ENCODE measurements at places on chromosomes 2 and 18.

DNA sequence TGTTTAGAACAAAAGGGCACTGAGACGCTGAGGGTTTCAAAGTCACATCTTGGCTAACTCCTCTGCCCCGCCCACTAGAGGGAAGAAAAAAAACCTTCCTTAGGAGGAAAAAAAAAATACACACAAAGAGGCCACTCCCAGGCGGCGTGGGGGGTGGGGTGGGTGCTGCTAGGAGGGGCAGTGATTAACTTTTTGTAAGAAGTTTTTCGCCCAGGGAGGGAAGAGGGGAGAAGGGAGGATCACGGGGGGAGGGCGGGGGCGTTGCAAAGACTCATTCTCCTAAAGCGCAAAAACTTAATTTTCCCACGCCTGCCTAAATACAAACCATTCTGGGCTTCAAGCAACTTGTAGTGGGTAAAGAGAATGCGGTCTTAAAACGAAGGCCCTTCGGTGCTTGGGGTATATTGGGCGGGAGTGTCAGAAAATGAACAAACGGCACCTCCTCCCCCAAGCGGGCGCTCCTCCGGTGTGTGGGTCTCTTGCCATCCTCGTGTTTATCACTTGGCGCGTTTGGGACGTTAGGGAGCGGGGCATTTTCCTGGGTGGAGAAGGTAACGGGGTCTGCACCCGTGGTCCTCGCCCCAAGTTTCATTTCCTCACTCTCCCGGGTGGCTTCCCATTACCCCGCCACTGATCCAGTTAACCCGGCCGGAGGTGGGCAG, 1.7 kb downstream of the CXCR4 start:
- DNase-seq: peak; percentile 93

DNA sequence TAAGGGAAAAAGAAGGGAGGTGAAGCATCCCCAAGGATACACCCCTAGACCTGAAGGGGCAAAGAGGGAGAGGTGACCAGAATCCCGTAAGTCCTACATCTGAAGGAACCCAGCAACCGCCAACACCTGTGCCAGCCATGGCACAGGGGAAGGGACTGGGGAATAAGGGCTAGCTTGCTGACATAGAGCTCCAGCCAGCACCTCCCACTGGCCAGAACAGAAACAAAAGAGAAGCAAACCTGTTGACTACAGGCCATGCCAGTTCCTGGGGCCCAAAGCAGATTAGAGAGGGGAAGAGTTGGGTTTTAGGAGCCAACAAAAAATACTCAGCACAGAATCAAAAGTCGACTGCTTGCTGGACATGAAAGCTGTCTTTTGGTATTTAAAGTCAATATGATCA, 244.6 kb downstream of the SUCLG1 start:
- no peak for DNase-seq

- no peak for DNase-seq
Measured at GRCh38 chr2:73979021-73979420, 5.7 kb upstream of the TET3 start.

GRCh38 chr2:46447649-46448048, 31.7 kb upstream of the TMEM247 start:
- no peak for DNase-seq

DNA sequence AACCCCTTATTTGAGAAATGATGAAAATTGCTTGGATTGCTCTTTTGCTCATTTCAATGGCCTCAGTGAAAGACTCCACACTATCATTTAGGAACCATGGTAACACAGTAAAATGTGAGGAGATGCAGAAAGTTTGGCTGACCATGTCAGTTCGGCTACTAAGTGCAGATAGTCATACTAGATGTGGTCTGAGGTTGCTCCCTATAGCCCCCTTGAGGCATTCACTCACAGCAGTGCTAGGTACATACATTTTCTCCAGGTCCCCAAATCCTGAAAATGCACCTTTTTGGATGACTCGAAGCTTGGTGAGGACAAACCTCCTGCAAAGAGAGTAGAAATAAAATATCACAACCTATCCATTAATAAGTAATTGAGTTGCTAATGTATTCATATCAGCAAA, 86.3 kb downstream of the FSHR start:
- DNase-seq: no peak

DNA sequence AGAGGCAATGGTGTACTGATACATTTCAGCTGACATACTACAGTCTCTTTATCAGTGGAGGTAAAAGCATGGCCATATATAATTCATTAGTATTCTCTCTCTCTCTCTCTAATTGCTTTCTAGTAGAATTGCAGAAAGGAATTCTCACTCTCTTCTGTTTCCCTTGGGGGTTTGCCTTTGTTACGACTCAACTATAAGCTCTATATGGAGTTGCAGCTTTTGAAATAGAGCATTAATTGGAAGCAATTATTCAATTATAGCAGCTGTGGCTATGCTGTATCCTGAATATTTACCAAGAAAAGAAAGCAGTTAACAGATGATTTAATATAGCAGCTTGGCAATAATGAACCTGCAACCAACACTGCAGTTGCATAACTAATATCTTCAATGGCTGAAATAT, 132.7 kb upstream of the STON1 start:
- DNase-seq: no peak

GRCh38 chr2:176650838-176651555, 381.8 kb downstream of the MTX2 start:
- DNase-seq: no peak

- DNase-seq: no peak
Measured at GRCh38 chr2:154554046-154554445, 144.4 kb upstream of the KCNJ3 start.

- no peak for DNase-seq
Measured at GRCh38 chr2:23065936-23066335, 319.0 kb upstream of the KLHL29 start.

DNA sequence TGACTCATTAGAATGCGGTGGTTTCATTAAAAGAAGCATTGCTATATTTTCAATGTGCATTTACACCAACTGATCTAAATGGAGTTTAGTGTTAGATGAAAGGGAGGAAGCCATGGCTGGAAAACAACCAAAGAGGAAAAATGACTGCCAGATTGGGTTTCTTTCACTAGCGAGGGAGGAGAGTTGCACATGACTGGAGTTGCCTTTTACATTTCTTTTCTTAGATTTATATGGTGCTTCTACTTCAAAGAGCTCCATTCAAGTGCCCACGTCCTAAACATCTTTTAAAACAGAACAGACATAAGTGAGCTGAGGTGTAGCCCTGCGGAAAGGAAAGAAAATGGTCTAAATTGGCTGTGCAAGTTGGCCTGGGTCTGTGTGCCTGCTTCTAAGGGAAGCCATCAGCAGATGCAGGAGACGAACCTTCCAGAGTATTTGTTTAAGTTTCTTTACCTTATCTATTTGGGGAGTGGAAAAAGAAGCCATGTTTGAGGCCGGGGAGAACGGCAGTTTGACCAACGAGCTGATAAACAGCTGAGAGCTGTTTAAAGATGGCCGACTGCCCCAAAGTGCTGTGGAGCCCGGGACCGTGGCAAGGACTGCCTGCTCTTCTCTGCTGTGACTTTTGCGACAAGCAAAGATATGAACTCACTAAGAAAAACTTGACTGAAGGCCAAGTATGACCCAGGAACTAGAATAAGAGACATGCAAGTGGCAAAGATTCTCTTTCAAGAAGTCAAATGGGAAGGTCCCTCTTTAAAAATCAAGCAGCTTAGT, 327.0 kb downstream of the ZNF516 start:
- no peak for DNase-seq

DNA sequence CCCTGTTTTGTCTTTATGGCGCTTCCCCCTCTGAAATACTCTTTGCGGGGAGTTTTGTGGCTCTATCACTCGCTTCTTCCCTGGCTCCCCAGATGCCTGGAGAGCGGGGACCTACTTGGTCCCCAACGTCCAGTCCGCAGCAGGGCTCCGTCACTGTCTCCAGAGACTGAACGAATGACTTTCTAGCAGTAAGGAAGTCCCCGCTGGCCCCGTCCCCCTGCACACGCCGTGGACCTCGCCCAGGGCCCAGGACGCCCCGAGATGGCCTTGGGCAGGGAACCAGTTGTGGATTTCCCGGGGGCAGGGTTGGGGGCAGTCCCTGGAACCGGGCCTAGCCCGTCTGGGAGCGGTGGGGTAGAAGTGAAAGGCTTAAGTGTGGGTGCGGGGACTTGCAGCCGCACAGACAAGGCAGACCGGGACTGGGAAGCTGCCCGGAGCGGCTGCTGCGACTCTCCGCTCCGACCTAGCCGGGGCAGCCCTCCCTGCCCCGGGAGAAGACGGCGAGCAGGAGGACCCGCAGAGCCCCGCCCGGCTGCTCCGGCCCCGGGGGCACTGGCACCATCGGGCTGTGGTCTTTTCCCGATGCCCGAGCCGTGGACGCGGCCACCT, 821 bp upstream of the EPHA4 start:
- no peak for DNase-seq

DNA sequence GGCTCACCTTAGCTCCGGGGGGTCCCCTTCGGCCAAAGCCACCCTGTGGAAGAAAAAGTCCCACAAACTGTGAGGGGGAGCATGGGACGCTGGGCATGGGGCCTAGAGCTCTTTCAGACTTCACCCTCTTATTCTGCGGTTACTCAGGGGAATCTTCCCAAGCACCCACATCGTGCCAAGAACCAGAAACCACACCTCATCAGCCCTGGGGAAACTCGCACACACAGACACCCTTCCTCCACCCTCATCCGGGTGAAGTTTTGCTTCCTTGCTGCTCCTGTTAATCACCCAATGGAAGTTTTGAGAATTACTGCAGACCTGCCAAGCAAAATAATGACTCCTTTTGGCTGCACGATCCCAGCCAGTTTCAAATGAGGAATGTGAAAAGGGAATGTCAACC, 59.1 kb downstream of the COL6A3 start:
- no peak for DNase-seq

DNA sequence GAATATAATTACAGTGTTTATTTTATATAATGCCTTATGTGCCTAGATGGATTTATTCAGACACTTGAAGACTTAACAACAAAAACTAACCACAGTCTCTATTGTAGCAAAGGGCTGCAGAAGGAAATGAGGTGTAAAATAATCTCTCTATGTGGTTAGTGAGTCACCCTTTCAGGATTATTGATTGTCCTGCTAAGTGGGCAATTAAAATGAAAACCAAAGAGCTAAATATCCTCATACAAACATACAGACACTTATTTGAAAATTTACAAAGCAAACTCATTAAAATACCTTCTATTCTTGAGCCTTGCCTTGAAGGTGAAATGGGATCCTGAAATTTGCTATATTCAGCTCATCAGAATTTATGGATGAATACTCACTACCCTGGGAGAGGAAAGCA, 27.7 kb upstream of the DCC start:
- no peak for DNase-seq

- no peak for DNase-seq
Measured at GRCh38 chr2:200847269-200847668, 17.2 kb downstream of the CLK1 start.
